Liver (tissue), 10 donors: ENCODE measurements at places on chromosomes 7 and 10. TPM values are rescaled to one million over a fixed set of nuclear protein-coding genes. Genes with fewer than 3 reads are reported as not detected.

Gene BLOC1S2
- 25.2 TPM for polyA plus RNA-seq

DNA sequence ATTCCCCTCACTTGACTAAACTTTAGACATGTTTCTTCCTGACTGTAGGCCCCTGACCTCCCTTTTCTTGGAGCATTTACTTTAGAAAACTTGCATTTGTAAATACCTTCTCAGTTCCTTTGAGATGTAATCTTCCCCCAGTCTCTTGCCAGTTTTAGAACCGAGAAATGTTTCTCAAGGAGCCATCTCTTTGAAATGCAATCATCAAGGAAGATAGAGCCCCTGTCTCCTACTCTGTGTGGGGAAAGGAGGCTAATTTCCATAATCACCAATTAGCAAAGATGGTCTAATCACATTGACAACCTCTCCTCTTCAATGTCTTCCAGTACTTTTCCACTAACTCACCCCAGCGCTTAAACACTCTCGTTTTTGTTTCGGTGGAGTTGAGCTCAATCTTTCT is 70.0 kb upstream of the SMIM30 start:
- DNase-seq, result no peak

Gene MYO3A
- polyA plus RNA-seq, result not detected

- DNase-seq, result no peak
These were observed 237.3 kb upstream of the ZMIZ1 start for GRCh38 chr10:78831461-78831860.

Gene SRI
- polyA plus RNA-seq, result 24.7 TPM
